PC-9 (cell line): ENCODE measurements at places on chromosomes 3 and 15. TPM values are rescaled to one million over a fixed set of nuclear protein-coding genes. Genes with fewer than 3 reads are reported as not detected.

- no peak for DNase-seq
Observed at GRCh38 chr3:177306252-177306651, 109.0 kb upstream of the TBL1XR1 start.

DNA sequence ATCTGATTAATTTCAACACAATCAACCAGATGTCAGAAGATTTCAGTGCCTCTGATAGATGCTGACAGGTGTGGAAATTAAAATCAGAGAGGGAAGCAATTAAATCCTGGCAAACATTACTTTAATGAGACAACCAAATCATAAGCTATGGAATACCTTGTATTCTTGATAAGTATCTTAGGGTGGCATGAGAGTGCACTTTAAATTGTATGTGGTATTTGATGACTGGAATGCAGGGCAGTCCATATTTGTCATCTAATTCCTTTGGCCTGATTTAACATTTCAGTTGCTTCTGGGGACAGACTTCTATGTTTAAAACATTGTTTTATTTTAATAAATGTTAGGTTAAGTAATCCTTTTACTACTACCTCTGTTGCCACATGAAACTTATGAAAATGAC lies 184.1 kb downstream of the LPP start:
- DNase-seq = no peak

GRCh38 chr3:195095035-195095703 lies 175.8 kb downstream of the XXYLT1 start:
- no peak for DNase-seq

DNA sequence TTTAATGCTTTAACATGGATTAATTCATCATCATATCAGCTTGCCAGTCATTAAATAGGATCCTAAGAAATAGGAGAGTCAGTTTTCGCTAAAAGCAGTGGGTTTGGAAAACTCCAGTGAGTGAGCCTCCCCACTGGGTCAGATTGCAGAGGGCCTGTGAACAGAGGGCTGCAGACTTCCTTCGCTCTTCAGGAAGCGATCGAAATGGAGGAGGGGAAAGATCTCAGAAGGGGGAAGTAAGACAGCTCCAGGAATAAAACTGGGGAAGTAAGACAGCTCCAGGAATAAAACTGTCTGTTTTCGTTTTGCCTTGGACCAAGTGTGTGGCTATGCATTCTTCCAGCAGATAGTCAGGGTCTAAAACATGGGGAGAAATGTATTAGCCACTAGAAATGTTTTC lies 124.8 kb upstream of the C15orf61 start:
- DNase-seq = no peak

GRCh38 chr3:4474683-4475490 lies 7.8 kb upstream of the SUMF1 start:
- peak; percentile 70 for DNase-seq

DNA sequence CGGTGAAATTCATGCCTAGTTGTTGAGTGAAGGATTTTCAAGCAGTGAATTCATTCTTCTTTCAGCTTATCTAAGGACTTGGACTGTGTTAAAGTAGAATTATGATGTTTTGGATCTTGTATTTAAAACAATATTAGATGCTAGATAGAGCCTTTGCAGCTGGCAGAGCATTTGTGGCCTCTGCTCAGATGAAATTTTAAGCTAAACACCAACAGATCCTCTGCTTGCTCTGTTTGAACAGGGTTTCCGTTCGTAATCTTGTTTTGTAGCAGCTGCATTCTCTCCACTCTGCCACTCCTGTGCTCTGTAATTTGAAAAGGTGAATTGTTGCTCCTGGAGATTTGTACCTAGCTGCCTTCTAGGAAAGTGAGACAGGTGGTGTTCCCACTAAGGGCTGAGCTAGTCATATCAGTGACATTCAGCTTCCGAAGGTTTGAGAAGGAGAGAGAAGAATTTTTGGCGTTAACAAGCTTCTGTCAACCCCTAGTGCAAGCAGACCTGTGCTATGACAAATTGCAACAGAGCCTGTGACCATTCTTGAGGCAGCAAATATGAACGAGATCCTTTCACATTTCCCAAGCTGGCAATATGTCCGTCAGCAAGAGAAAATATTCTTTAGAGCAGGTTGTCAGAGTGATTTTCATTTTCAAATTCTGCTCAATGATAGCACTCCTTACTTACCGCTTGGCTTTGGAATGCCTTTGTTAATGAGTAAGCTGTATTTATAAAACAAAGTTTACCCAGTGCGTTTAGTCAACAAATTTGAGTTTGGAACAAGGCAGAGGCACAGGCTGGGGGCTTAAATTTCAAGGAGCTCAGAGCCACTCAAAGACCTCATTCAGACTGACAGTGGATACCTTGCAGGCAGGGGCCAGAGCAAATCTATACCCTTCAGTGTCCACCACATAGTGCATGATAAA lies 5.3 kb downstream of the CHST2 start:
- no peak for DNase-seq

MBD4 gene
- total RNA-seq = 48.6 and 49.4 TPM in 2 replicates

DNA sequence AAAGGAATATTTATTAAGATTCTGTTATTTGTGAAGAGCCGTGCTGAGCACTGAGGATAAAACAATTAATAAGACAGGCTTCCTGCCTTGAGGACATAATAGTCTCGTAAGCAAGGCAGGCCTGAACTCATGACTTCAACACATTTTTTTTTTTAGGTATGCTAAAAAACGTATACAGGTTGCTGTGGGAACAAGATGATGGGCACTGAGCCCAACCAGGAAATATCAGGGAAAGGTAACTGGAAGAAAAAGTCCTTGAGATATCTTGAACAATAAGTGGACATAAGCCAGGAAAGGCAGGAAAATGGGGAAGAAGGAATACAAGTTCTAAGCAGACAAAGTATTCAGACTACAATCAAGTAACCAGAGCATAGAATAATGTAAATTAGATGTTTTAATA lies 26.1 kb downstream of the CERS3 start:
- DNase-seq = no peak

DNA sequence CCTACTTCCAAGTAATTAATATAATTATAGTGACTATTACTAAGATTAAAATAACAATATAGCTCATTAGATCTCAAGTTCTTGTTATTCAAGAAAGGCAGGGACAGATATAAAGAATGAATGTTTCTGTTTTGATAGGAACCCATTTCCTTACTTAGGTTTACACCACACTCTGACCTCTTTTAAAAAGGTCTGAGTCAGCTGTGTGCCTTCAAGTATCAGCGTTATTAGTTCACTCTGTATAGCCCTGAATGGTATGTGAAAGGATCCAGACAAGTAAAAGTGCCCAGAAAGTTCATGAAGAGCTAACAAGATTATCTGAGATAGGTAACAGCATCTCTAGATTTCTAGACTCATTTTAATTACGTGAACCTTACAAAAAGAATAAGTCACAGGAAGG lies 28.9 kb downstream of the PDCD10 start:
- no peak for DNase-seq

GRCh38 chr3:33919312-33920120 lies 121.1 kb downstream of the PDCD6IP start:
- no peak for DNase-seq

CGNL1 gene
- total RNA-seq = 0.31 and 0.50 TPM in 2 replicates

DNA sequence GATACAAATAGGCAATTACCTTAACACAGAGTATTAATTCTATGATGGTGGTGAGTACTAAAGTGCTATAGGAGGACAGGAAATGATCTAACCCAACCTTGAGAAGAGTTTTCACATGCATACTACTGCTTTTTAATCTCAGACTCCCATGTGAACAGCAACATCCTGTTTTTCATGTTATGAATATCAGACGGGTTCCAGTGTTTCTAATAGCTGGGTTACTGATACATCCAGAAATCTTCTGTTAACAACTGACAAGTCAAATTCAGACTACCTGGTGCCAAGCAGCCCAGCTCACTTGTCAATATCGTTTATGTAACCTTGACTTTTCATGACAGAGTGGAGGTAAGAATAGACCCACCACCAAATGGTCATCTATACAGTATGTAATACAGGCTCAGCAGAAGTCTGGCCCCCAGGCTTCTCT lies 220.2 kb upstream of the COL8A1 start:
- no peak for DNase-seq

GRCh38 chr3:411226-411625 lies 214.7 kb downstream of the CHL1 start:
- DNase-seq = no peak

DNA sequence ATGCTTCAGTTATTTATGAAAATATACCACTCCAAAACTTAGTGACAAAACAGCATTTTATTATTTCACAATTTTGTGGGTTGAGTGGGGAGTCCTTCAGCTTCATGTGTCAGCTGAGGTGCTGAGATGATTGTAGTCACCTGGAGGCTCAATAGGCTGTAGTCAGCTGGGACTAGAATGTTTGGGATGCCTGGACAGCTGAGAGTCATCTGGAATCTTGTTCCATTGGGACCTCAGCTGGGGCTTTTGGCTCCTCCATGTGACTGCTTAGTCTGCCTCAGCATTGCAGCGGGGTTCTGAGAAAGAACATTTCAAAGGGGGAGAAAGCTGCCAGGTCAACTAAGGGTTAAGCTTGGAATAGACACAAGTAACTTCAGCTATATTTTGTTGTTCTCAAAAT lies 13.4 kb downstream of the STT3B start:
- DNase-seq = no peak

DNA sequence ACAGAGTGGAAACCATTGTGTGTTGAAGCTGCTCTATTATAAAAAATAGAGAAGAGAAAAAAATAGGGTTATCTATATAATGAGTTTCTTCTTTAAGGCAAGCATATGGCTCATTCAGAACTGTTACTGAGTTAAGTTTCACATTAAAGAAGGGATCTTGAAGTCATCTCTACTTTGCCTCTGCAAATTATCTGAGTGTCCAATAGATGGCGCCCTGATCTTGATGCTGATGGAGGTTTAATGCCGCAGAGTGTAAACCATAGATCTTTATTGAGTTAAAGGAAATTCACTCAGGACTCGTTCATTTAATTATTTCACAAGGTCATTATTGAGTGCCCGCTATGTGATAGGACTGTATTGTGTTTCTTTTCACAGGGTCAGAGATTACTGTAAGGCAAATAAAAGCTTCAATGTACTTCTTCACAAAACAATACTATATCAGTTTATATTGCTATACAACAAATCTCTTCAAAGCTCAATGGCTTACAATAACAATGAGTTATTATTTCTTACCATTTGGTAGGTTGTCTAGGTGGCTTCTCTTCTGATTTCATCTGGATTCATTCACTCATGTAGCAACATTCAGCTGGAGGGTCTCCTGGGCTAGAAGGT lies 171.4 kb downstream of the NSUN3 start:
- no peak for DNase-seq

GRCh38 chr3:170634663-170635384 lies 48.9 kb upstream of the SLC7A14 start:
- no peak for DNase-seq

- no peak for DNase-seq
Observed at GRCh38 chr15:65050270-65050669, 5.1 kb downstream of the SLC51B start.

RGMA gene
- total RNA-seq = 3.3 and 3.6 TPM in 2 replicates

DNA sequence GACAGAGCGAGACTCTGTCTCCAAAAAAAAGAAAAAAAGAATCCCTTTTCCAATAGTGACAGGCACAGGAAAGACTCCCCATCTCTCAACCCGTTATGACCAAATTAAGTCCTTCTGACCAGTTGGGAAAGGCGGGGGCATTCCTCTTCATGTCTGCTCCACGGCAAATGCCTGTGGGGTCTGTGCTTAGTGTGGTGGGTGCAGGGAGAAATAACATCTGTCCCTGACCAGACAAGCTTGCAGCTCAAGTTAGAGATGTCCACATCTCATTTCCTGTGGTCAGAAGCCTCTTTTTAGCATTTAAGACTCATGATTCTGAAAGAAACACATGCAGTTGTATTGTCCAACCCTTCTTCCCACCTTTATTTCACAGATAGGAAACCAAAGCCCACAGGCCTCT lies 16.2 kb downstream of the PLA1A start:
- DNase-seq = no peak

GRCh38 chr3:18376682-18377081 lies 48.5 kb downstream of the SATB1 start:
- no peak for DNase-seq

- no peak for DNase-seq
Observed at GRCh38 chr15:78685159-78685921, 44.3 kb upstream of the CHRNB4 start.

DNA sequence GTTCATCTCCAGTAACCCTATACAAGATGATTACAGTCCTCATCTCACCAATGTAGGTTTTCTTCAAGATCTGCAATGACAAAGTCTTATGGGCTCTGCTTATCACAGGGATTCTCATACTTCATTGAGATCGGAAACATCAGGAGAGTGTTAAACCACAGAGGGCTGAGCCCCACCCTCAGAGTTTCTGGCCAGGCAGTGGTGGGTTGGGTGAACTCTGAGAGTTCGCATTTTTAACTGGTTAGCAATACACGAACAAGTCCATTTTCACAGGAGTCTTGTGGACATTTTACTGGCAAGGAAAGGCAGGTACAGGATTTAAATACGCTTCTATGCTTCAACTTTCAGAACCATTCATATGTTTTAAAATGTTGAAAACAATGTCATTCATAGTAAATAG lies 366.7 kb upstream of the ROBO2 start:
- DNase-seq = no peak

GRCh38 chr3:197417911-197418618 lies 119.7 kb upstream of the DLG1 start:
- DNase-seq = no peak

STAB1 gene
- total RNA-seq = 0.04 TPM in 1 of 2 replicates, not detected in the other

DNA sequence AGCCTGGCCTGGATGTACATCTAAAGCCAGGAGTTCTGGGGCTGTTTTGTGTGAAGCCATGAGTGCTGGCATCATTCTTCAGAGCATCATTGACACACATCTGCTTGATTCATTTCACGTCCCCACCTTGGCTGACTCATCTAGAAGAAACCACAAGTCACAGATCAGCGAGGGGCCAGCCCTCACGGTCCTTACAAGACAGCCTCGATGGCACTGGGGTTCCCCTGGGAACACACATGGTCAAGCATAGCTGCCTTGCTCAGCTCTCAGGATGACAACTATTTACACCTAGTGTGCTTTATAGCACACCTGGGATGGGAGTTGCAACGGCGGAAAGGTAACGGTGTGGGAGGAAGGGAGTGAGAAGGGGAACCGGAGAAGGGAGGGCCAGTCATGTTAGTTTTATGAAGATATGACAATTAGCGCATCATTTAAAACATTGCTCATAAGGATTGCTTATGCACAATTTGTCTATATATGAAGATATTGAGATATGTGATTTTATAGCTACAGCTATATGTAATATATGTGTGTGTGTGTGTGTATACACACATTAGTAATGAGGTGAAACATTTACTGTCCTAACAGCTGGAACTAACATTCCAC lies 227.1 kb downstream of the RPLP1 start:
- no peak for DNase-seq

DNA sequence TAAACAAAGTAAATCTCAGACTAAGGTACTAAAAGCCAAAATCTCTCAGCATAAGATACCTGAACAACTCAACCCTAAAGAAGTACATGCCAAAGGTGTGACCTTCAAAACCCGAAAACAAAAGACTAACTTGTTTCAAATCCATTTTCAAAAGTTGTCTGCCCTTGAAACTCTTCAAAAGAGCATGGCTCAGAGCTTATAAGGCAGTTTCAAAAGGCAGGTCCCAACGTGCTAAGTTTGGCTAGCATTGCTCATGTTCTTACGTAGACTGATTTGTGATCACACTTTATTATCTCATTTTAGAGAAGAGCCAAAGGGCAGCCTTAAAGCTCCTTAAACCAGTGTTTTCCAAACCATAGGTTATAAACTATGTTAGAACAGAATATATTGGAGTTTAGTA lies 112.2 kb downstream of the FEZF2 start:
- no peak for DNase-seq
